Gastrocnemius medialis (tissue), 4 donors: ENCODE measurements at places on chromosomes 1 and 21. TPM values are rescaled to one million over a fixed set of nuclear protein-coding genes. Genes with fewer than 3 reads are reported as not detected.
A peak's percentile ranks its signal among the peaks of the same experiment; 100 is the strongest.

DNA sequence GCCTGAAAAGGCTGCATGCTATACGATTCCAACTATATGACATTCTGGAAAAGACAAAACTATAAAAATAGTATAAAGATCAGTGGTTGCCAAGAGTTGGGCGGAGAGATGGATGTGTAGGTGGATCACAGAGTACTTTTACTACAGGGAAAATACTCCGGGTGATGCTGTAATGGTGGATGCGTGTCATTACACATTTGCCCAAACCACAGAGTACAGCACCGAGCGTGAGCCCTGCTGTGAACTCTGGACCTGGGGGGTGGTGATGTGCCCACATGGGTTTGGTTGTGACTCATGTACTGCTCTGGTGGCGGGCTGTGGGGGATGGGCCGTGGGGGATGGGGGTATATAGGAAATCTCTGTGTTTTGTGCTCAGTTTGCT, 162.7 kb upstream of the COL6A1 start:
- DNase-seq = no peak

- no peak for DNase-seq
Observed at GRCh38 chr1:213095467-213095866, 44.4 kb downstream of the RPS6KC1 start.

DNA sequence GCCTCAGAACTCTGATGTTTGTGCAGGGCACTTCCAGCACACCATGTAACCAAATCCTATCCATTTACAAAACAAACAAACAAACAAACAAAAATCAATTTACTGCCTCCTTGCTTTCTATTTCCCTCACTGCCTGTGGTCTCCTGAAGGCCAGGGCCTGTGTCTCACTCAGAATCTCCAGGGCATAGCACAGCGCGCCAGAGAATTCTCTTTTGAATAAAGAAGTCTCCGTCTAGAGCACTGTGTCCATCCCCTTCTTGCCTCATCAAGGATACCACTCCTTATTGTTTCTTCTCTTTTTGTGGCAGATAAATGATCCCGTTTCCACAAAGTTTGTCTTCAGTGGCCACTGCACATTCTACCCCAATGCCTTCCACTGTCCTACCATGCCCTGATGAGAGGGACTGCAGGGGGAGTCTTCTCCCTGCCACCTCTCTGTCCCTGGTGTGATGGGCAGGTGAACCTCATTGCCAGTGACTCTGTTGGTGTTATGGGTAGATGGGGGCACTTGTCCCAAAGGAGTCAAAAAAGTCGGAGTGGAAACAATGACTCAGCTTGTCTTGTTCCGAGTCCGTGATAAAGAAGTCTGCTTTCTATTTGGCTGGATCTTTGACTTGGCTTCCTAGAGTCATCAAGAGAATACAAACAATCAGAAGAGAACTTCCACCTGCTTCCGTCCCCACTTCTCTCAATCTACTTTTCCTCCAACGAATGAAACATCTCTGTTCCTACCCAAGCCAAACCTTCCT, 30.0 kb downstream of the XCL2 start:
- DNase-seq = no peak

GRCh38 chr1:17622823-17623222, 83.3 kb downstream of the ARHGEF10L start:
- no peak for DNase-seq

- DNase-seq = no peak
Observed at GRCh38 chr1:152940614-152941013, 6.4 kb upstream of the SPRR5 start.

GRCh38 chr1:56029319-56030003, 549.9 kb downstream of the PLPP3 start:
- no peak for DNase-seq

- DNase-seq = no peak
Observed at GRCh38 chr1:63799307-63799706, 25.5 kb downstream of the ROR1 start.

GRCh38 chr1:14795589-14795988, 197.1 kb downstream of the KAZN start:
- DNase-seq = no peak

GRCh38 chr1:84574936-84575335, 696 bp upstream of the CTBS start:
- DNase-seq = no peak

DNA sequence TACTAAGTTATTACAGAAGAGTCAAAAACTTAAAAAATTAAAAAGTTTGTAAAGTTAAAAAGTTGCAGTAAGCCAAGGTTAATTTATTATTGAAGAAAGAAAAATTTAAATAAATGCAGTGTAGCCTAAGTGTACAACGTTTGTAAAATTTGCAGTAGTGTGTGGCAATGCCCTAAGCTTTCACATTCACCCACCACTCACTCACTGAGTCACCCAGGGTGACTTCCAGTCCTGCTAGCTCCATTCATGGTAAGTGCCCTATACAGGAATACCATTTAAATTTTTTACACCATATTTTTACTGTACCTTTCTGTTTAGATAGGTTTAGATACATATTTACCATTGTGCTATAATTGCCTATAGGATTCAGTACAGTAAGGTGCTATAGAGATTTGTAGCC, 88.6 kb downstream of the CTH start:
- DNase-seq = no peak

DNA sequence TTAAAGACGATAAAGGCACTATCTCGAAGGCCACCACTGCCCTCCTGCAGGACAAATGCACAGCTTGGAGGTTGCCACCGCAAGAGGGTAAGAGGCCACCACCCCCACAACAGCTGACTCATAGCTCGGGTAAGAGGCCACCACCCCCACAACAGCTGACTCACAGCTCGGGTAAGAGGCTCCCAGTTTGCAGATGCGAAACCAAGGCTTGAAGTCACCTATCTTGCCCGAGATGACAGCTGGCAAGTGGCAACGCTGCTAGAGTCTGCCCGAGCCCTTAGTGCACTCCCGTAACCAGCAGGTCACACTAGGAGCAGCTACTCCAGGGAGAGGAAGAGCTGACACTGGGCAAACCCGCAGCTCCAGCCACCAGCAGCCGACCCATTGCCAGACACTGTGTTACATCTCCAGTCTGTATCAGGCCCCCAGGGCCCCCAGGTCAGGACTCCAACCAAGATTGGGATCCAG, 17.1 kb upstream of the SPSB1 start:
- peak; percentile 76 for DNase-seq

- no peak for DNase-seq
Observed at GRCh38 chr1:191582169-191582568, 576.1 kb upstream of the RGS18 start.

DNA sequence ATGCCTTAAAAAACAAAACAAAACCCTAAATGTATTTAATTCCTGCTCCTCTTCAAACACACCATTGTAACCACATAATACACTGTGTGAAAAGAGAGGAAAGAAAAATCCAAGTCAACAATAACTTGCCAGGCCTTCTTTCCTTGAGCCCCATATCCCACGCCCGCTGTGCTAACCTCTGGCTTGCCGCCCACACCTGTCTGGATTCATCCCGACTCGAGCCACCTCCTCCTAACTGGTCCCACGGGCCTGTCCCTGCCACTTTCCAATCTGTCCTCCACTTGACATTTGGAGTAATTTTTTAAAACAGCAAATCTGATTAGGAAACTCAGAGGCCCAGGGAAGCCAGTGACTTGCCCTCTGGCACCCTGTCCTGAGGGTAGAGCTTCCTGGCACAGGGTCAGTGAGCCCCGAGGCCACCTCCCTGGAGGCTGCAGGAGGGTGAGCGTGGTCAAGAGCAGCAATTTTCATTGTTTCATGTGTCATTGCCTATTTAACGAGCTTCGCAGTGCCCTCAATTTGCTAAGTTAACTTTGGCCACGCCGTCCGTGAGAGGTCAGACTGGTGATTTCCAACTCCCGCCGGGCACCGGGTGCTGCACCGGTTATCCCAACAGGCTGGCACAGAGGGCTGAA, 54.1 kb downstream of the B3GALT5 start:
- no peak for DNase-seq

GRCh38 chr21:37536616-37537278, 170.2 kb downstream of the DYRK1A start:
- DNase-seq = no peak

GRCh38 chr1:229190057-229190575, 80.8 kb upstream of the RAB4A start:
- no peak for DNase-seq

- DNase-seq = no peak
Observed at GRCh38 chr21:44078411-44078981, 28.7 kb upstream of the PWP2 start.

DNA sequence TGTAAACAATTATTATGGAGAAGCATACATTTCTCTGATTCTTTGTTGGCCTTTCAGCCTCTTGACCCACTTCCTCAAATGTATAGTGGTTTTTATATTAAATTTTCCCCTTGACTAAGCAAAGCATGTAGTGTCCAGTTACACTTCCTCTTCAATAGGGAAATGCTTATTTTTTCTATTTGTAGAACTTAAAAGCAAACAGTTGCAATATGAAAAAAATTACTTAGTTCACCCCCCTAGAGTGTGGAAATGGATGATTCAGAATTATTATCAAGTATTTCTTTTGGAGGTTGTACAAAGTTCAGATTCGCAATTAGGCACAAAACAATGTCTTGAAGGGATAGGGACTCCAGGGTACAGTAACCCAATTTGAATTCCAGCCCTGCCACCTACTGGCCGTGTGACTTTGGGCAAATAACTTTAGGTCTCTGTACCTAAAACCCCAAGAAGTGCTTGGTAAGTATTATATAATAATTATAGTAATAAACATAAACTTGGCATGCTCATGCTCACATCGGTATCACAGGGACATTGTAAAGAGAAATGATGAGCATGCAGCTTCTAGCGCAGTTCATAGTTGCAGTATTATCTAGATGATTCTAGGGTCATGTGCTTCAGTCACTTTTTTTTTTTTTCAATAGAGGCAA, 28.6 kb upstream of the IFNGR2 start:
- no peak for DNase-seq

GRCh38 chr1:118275472-118276115, 90.6 kb upstream of the SPAG17 start:
- DNase-seq = no peak

Gene OSCP1
- 4.7 TPM for total RNA-seq

Gene DENND2D
- 0.91 TPM for total RNA-seq

Gene SPRTN
- total RNA-seq = 15.1 TPM

Gene BLACAT1
- not detected for total RNA-seq

Gene S100A5
- not detected for total RNA-seq
